CD4-positive, alpha-beta T cell treated with Interleukin-4 for 4 hours (primary cell): ENCODE measurements at places on chromosomes 1 and 21.

DNA sequence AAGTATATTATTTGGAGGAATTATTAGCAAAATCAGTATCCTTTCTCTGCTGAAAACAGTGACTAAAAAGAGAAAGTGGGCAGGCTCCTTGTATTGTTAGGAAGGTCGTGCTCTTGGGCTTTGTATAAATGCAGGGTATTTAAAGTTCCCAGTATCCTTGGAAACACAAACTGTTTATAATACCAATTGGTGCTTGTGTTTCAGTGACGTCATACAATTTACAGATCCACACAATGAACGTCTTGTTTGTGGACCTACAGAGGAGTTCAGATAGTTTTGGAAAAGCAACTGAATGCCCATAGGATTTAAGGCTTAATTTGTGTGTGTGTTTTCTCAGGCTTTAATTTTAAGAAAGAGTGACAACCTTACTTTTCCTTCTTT lies 168.2 kb downstream of the RASAL2 start:
- DNase-seq: no peak

DNA sequence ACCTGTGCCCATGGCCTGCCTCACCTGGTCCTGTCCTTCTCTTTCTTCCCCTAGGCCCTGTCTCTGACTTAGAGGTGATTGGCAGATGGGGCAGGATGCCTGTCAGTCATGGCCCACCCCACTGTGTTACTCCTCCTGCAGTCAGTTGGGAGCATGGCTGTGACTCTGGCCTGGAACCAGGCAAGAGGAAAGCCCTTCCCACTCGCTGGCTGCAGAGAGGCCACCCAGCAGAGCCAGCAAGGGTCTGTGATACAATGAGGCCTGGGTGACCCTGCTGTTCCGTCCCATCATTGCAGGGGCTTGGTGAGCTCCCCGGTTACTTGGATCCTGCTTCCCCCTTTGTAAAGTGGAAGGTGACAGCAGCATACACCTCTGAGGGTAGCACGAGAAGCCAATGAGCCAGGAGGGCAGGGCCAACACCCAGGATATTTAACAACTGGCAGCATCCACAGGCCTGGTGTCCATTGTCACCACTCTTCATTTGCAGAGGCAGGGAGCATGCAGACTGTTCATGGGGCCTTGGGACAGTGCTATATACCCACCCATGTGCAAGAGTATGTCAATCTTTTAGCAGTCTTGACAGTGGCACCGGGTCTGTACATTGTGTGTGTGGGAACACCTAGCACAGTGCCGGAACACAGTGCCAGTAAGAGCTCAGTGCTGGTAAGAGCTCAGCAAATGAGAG lies 191.0 kb upstream of the C1orf174 start:
- DNase-seq: no peak

DNA sequence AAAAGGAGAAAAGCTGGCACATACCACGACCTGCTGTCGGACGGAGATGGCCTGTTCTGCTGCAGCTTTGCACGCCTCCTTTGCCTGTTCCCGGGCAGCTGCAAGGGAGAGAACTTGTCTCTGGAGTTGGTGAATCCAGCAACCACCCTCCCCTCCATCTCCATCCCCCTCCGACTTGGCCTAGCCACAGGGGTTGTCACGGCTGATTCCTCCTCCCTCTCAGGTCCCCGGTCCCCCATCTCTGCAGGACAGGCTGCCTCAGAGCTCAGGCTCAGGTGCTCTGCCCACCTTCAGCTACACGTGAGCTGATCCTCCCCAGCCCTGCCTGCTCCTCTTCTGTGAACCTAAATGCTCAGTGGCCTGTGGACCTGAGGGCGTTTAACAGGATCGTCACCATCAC lies 11.1 kb upstream of the SRM start:
- no peak for DNase-seq

- DNase-seq: no peak
Observed at GRCh38 chr21:16865632-16866031, 647.2 kb upstream of the CXADR start.

- DNase-seq: no peak
Observed at GRCh38 chr1:180909005-180909414, 3.7 kb upstream of the KIAA1614 start.

- no peak for DNase-seq
Observed at GRCh38 chr1:193311226-193311948, 125.0 kb upstream of the B3GALT2 start.

- no peak for DNase-seq
Observed at GRCh38 chr1:153030895-153031294, at the start of gene SPRR1B. Gene SPRR1B (plus strand): TSS chr1:153031203. CDS start chr1:153032346, 1,143 bp downstream.

- DNase-seq: no peak
Observed at GRCh38 chr1:156805766-156806511, 10.7 kb downstream of the SH2D2A start.

- DNase-seq: no peak
Observed at GRCh38 chr1:109170035-109170764, 43.5 kb upstream of the SARS1 start.

GRCh38 chr1:236421850-236422516 lies 27.9 kb downstream of the EDARADD start:
- DNase-seq: no peak

- no peak for DNase-seq
Observed at GRCh38 chr21:38455403-38455802, 42.9 kb downstream of the ERG start.

DNA sequence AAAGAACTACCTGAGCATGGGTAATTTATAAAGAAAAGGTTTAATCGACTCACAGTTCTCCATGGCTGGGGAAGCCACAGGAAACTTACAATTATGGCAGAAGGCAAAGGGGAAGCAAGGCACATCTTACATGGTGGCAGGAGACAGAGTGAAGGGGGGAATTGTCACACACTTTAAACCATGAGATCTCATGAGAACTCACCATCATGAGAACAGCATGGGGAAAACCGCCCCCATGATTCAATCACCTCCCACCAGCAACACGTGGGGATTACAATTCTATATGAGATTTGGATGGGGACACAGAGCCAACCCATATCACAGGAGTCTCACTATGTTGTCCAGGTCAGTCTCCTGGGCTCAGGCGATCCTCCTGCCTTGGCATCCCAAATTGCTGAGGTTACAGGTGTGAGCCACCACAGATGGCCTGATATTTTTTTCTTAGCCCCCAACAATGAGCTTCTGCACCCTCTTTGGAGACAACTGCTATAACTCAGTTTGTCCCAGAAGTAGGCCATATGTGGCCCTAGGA lies 22.5 kb upstream of the MORC3 start:
- peak; percentile 7 for DNase-seq

DNA sequence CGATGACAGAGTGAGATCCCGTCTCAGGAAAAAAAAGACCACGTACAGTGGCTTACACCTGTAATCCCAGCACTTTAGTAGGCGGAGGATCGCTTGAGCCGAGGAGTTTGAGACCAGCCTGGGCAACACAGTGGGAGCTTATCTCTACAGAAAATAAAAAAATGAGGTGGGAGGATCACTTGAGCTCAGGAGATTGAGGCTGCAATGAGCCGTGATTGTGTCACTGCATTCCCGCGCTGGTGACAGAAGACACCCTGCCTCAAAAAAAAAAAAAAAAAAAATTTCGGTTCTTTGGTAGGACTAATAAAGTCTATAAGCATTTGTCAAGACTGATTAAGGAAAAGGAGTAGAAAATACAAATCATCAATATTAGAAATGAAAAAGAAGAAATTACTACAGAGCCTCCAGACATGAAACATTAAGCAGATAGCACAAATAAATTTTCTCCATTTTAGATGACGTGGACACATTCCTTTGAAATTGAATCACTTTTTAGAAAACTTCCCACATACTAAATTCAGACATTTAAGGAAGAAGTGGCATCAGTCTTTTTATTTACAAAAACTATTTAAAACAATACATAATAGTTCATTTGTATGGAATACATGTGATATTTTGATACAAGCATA lies 30.4 kb downstream of the MORC3 start:
- DNase-seq: no peak

DNA sequence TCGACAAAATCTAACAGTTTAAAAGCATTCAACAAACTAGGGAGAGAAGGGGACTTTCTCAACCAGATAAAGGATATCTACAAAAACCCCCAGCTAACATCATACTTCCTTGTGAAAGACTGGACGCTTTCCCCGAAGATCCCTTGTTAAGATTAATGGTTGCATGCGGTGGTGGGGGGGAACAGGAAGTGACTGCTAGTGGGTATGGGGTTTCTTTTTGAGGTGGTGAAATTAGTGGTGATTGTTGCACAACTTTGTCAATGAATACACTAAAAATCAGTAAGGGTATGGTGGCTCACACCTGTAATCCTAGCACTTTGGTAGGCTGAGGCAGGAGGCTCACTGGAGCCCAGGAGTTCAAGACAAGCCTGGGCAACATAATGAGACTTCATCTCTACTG lies 26.9 kb upstream of the EYA3 start:
- DNase-seq: peak; percentile 28
